Right ventricle myocardium inferior (tissue), 1 donor: ENCODE measurements at places on chromosomes 13 and 19. TPM values are rescaled to one million over a fixed set of nuclear protein-coding genes. Genes with fewer than 3 reads are reported as not detected.

- no peak for DNase-seq
Observed at GRCh38 chr19:31583148-31583547, 233.9 kb upstream of the TSHZ3 start.

- DNase-seq: no peak
Observed at GRCh38 chr13:112202266-112202665, 135.3 kb downstream of the SOX1 start.

GRCh38 chr13:90717451-90717936 lies 630.0 kb upstream of the MIR17HG start:
- no peak for DNase-seq

GRCh38 chr19:810883-811489 lies 10.8 kb downstream of the PLPPR3 start:
- no peak for DNase-seq

The BEST2 gene
- total RNA-seq: not detected

- no peak for DNase-seq
Observed at GRCh38 chr19:30955112-30956104, 393.8 kb downstream of the TSHZ3 start.

DNA sequence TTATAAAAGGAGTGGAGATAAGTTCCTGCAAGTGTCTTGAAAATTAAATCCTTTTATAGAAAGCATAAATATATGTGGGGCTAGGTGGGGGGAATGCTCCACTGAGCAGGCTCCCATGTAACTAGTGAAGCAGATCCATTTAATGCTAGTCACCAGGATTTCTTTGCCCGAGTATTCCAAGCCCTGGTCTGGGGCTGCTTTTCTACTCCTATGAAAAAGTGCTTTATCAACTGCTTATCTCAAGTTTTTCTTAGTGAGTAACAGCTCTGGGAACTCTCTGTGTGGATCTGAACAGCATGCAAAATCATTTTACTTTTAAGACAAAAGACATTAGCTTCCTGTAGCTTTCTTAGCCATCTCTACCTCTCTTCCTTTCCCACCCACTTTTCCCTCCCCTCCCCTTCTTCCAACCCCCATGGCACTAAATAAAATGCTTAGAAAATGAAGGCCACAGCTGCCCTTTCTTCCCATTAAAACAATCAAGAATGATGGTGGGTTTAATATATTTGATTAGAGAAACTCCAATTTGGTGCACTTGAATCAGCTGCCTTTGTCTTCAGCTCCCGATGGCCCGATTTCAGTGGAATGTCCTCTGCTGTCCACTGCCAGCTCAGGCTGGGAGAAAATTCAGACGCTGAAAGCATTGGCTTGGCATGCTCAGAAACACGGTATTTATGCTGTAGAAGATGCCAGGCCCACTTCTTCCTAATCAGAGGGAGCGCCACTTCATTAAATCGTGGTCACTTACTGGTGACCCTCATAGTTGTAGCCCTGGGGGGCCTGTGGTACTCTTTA lies 475.1 kb downstream of the FOXO1 start:
- DNase-seq: no peak

DNA sequence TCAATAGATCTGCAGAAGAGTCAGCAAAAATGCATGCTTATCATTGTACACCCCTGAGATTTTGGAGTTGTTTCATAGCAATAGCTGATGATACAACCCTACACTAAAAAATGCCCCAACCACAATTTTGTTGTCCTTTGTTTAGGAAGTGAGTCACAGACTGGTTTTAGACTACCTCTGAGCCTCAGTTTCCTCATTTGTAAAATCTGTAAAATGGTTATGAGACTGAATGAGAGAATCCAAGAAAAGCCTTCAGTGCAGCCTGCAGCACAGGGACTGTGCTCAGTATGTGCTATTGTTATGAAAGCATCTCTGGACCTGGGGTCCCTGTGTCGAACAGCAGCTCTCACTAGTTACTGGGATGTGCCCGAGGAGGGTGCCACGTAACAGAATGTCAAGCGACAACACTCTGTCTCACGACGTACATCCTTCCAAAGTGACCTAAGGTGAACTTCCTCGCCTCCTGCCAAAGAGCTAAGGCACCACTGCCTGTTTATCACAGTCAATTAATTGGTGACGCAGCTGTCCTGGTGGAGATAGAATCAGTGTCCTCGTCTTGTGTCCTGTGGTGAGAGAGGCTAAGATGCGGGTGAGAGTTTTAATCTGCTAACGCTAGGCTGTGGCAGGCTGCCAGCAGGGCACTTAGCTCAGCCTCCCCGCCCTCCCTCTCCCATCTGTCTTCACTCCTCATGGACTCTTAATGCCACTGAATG lies 18.1 kb downstream of the DHRS12 start:
- peak; percentile 83 for DNase-seq

The TNNI3 gene
- total RNA-seq: 4,708 TPM

- DNase-seq: no peak
Observed at GRCh38 chr19:47267350-47267759, 7.3 kb upstream of the INAFM1 start.
